NCI-H2227 treated with DMSO at 0.1 percent for 48 hours (cell line): ENCODE measurements at places on chromosomes 13 and 19.

DNA sequence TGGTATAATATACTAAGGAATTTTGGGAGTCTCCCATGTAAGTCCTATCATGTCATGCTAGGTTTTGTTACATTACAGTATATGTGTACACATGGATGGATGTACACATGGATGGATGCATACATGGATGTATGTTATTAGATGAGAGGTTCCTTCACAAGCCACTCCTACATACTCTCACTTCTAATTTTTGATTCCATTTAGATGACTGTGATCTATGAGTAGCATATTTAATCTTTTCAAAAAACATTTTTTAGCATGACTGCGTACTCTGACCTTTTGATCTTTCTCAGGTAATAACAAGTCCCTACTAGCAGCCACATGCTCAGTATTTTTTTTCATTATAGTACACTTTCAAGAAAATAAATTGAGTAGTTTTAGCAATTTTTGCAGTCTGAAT lies 441.8 kb downstream of the SLITRK1 start:
- no peak for DNase-seq

GRCh38 chr19:52453324-52454094 lies at the start of gene ZNF578:
ZNF578 (plus strand) TSS chr19:52453553; CDS start chr19:52501846, 48,293 bp downstream.
- peak; percentile 79 for DNase-seq

GRCh38 chr13:25406377-25406776 lies 34.6 kb downstream of the ATP8A2 start:
- DNase-seq = no peak

DNA sequence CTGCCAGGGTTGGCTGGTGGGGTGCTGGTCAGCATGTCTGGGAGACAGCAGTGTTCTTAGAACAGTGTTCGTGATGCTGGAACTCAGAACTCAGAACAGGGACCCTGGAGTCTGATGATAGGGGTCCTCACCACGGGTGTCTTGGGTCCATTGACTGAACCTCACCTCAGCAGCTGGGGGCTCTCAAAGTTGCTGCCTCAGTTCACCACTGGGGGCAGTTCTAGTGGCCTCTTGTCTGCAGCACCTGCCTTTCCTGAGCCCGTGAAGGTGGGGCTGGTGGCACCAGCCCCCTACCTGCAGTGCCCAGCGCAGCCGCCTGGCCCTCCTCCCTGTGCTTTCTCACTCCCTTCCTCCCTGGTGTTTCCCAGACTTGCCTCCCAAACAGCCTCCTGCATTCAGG lies 28.5 kb downstream of the SAFB start:
- no peak for DNase-seq

- DNase-seq = peak; percentile 99
Observed at GRCh38 chr19:57279418-57280164, 694 bp upstream of the ZNF460 start.

GRCh38 chr13:114020750-114021463 lies 47.0 kb upstream of the C13orf46 start:
- no peak for DNase-seq

GRCh38 chr13:26978081-26978860 lies 193.3 kb downstream of the USP12 start:
- DNase-seq = no peak

- DNase-seq = no peak
Observed at GRCh38 chr19:2619076-2619475, 83.4 kb downstream of the GNG7 start.

DNA sequence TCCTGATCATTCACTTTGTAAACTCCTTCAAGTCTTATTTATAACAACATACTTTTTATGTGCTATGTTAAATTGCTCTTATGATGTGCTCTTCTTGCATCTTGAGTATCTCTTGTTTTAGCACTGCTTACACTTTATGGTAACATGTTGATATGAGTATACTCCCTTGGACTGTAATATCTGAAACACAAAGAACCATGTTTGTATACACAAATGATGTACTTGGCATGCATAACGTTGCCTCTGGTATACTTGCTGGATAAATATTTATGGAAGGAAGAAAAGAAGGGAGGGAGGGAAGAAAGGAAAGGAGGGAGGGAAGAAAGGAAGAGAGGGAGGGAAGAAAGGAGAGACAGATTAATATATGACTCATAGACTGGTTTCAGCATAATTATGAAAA lies 333.2 kb downstream of the PCDH9 start:
- no peak for DNase-seq

DNA sequence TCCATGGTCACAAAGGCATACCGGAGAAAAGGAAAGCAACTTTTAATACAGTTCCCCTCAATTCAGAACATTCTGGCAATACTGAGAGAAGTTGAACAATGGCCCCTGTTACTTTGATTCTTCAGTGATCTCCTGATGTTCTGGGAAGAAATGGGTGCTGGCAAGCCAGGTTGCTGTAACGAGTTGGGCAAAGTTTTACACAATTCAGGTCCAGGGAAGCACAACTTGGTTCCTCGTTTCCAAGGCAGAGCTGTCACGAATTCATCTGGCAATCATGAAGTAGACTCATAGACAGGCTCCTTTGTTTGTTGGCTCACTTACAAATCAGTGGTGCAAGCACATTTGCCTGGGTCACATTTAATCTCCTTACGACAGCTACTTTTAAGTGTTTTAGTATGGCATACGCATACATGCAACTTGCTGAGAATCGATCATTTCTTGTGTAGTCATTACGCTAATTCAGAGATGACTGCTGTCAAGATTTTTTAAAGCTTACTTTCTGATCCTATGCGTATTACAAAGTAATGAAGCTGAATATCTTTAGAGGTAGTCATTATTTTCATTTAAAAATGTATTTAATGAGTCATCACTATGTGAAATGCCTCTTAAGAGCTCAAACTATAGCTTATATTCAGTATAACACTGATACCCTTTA lies 174.7 kb downstream of the GPC5 start:
- no peak for DNase-seq

DNA sequence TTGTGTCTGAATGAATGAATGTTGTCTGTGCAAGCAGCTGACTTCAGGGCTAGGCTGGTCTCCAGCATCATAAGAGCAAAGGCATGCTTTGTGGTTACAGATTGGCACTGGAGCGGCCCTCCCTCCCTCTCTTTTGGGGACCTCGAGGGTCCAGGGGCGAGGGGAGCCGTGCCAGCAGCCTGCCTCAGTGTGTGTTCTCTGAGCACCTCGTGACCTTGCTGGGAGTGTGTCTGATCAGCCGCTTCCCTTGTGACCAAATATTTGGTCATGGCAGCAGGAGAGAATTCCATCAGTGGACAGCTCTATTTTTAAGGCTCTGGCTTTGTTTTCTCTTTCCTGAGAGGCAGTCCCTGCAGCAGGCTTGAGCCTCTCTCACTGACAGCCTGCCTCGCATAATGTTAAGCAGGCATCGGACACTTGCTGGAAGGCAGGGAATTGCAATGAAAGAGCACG lies 329.7 kb downstream of the UQCRFS1 start:
- DNase-seq = no peak

DNA sequence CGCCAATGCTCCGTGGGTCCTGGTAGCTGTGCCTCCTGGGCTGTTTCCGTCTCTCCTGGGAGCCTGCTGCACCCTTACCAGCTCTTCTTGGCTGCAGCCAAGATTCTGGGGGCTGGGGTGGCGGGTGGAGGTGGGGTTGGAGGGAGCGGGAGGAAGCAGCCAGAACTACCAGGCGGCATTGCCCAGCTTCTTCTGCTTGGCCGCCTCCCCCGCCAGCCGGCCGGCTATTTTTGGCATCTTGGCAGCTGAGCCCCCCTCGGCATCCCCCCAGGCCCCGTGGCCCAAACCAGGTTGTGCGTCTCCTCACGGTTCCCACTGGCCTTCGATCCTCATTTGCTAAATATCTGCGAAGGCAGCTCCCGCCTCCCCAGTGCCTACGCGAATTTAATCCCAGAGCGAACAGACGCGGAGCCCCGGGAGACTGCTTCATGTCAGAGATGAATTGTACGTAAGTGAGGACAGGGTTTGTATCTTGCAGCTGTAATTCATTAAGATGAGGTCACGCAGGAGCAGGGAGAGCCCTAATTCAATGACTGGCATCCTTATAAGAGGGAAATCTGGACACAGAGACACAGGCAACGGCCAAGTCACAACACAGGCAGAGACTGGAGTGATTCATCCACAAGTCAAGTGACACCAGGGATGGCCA lies 12.8 kb upstream of the PEAK3 start:
- no peak for DNase-seq

- DNase-seq = no peak
Observed at GRCh38 chr13:29474991-29475390, 120.5 kb downstream of the SLC7A1 start.

GRCh38 chr13:96934889-96935489 lies 59.3 kb downstream of the OXGR1 start:
- no peak for DNase-seq

GRCh38 chr19:17370026-17370587 lies 7.0 kb downstream of the PLVAP start:
- DNase-seq = no peak

DNA sequence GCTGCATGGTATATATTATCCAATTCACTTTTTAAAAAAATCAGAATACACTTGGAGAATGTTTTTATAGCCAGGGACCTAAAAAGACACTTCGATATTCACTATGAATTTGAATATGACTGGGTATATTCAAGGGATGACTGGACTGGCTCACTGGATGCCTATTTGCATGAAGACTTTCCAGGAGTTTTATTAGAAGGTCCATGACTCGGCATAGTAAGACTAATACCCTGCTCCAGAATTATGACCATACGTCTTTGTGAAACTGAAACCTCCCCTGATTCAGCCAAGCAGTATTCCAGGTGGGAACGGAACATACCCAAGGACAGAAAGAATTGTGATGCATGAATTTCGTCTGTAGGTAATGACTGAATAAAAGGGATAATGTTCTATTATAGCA lies 3.9 kb upstream of the FAM216B start:
- DNase-seq = no peak

- no peak for DNase-seq
Observed at GRCh38 chr13:100443998-100444328, 144.6 kb downstream of the GGACT start.

GRCh38 chr13:110474713-110475112 lies 86.8 kb downstream of the RAB20 start:
- DNase-seq = no peak

GRCh38 chr13:27549406-27549981 lies 70.8 kb downstream of the LNX2 start:
- no peak for DNase-seq

DNA sequence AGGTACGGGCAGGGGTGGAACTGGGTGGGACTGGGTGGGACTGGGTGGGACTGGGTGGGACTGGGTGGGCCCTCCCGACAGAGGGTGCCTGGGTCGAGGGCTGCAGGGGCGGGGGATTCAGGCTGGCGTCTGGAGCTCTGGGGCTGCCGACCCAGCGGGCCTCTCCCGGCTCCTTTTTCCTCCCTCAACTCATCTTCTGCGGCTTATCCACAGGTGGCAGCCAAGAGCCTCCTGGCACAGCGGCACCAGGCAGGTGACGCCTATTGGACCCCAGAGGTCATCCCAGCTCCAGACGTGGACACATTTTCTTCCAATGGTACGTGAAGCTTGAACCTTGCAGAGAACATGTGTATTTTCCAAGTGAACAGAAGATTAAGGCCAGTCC lies 533 bp downstream of the ZNF544 start:
- no peak for DNase-seq

DNA sequence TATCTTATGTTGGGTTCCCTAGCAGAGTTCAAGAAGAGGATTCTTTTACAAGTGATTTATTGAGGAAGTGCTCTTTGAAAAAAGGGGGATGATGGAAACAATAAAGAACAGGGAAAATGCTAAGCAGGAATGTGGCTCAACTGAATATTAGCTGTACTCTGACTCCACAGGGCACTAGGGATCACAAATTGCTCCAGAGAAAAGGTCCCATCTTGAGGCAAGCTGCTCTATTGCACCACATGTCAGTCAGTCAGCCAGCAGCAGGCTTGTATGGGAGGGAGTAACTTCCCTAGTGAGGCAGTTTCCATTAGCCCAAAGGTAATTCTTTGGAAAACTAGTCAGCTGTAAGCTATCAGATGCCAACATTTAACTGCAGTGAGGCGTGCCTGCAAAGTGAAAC lies 73.3 kb upstream of the FNDC3A start:
- no peak for DNase-seq

- DNase-seq = no peak
Observed at GRCh38 chr13:70884196-70884595, 775.9 kb upstream of the KLHL1 start.

- DNase-seq = no peak
Observed at GRCh38 chr13:33642374-33643065, 175.4 kb upstream of the RFC3 start.

- no peak for DNase-seq
Observed at GRCh38 chr13:111518161-111518792, 197.8 kb downstream of the TEX29 start.

GRCh38 chr13:107250628-107251027 lies 682.7 kb upstream of the ARGLU1 start:
- DNase-seq = no peak

- no peak for DNase-seq
Observed at GRCh38 chr13:20160306-20161274, at the start of gene GJA3. GJA3 (minus strand) TSS chr13:20161052; CDS start chr13:20143288, 17,764 bp downstream.

GRCh38 chr13:111902726-111903125 lies 164.2 kb upstream of the SOX1 start:
- no peak for DNase-seq

DNA sequence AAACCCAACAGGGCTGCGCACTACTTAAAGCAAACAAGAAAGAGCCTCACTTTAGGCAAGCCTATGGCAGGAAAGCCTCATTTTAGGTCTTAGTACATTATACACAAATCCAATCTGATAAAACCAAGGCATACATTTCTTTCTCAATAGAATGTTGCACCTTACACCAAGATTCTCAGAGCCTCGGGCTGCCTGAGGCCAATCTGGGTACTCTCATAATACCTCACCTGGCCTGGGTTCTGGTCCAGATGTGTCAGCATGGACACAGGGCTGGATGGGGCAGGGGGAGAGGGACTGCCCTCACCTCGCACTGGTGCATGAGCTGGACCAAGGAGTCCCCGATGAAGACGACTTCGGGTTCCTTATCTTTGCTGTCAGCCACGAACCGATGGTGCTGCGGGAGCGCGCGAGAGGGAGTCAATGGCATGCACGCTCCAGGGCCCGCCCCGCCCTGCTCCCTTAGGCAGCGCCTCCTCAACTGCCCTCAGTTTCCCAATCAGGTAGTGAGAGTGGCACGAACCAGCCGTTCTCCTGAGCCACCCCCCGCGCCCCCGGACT lies at the start of gene PRR19:
TSS of gene PRR19 (plus strand) at position 487 of the 558 bp plus-strand sequence. CDS start 7,453 bp downstream, outside the sequence.
- DNase-seq = peak; percentile 71

GRCh38 chr19:9885077-9885552 lies 50.0 kb downstream of the PIN1 start:
- no peak for DNase-seq

DNA sequence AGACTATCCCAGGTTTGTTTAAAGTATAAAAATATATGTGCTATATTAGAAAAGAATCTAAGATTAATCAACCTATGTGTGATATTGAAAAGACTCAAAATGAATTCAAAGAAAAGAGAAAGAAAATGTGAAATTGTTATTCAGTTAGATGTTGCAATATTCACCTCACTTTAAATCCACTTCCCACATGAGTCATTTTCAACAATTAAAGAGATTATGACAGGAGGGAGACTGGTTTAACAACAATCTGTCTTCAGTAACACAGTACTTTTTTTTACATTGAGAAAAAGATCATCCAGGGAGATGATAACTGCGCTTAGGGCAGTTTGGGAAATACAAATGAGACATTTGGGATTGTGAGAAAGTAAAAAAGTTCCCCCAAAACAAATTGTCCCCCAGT lies 1246.2 kb downstream of the SLITRK1 start:
- no peak for DNase-seq

- no peak for DNase-seq
Observed at GRCh38 chr19:17180997-17181702, 34.0 kb upstream of the USE1 start.
